ENCODE measurements at places on chromosomes 2 and 18.

DNA sequence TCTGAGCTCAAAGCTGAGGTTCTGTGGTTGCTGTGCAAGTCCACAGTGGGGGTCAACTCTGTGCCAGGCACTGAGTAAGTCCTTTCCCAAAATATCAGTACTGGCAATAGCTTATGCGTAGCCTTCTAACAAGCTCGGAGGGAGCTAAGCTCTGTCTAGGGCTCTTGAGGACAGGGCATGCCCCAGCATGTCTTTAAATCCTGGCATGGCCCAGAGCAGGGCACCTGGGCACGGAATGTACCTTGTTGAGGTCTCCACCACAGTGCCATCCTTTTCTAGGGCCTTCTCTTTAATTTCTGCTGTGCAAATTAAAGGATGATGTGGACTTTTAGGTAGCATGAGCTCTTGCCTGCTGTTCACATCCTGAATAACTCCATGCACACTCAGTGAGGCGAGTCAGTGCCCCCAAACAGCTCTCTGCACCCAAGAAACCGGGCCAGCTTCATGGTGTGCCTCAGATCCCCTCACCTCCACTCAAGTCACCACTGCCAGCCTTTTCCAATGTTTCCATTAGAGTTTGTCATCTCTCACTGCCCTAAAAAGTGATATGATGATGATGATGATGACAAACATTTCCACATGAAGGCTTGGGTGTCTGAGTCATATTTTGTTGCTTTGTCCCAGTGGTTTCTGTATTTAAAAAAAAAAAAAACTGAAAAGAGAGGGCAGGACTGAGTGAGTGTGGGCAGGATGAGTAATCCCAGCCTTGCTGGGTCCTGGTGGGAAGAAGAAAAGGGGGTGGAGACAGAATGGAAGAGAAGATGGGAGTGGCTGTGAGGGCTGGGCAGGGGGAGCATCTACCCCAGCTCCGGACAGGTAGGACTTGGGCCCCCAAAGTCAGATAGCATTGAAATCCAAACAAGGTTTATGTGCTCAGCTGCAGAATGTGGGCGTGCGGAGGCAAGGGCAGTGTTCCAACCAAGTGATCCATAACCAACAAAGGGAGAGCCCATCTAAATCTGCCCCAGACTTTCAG, 78.9 kb downstream of the ZBTB7C start:
- no peak for DNase-seq

DNA sequence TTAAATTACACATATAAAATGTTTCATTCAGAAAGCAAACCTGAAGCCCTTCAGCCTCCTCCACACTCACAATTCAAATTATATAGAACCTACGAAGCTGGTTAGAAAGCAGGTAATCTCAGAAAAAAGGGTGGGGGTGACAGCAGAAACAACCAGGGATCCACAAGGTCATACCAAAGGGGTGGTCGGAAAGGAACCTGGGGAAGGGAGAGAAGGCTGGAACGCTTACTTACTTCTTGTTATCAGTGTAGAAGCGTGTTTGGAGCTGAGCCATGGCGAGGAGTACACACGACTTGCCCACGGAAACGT, 316 bp downstream of the WDR12 start:
- no peak for DNase-seq

GRCh38 chr2:77484026-77484425, 38.1 kb downstream of the LRRTM4 start:
- DNase-seq, result no peak

DNA sequence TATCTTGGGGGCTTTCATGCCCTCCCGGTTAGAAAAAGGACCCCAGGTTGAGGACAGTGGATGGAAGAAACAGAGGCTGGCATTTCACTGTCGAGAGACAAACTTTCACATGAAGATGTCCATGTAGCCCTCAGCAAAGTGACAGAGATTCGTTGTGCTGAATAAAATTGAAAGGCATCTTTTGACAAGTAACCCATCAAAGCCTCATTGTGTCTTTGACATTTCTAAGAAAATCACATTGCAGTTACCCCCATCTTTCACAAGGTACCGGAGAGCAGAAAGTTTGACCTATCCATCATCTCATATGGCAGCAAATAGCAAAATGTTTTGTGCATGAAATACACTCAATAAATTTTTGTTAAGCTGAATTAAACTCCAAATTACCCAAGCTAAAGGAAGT, 2.0 kb upstream of the MBP start:
- no peak for DNase-seq

- DNase-seq, result no peak
These were observed 150.6 kb downstream of the TXNL1 start for GRCh38 chr18:56487801-56488200.

DNA sequence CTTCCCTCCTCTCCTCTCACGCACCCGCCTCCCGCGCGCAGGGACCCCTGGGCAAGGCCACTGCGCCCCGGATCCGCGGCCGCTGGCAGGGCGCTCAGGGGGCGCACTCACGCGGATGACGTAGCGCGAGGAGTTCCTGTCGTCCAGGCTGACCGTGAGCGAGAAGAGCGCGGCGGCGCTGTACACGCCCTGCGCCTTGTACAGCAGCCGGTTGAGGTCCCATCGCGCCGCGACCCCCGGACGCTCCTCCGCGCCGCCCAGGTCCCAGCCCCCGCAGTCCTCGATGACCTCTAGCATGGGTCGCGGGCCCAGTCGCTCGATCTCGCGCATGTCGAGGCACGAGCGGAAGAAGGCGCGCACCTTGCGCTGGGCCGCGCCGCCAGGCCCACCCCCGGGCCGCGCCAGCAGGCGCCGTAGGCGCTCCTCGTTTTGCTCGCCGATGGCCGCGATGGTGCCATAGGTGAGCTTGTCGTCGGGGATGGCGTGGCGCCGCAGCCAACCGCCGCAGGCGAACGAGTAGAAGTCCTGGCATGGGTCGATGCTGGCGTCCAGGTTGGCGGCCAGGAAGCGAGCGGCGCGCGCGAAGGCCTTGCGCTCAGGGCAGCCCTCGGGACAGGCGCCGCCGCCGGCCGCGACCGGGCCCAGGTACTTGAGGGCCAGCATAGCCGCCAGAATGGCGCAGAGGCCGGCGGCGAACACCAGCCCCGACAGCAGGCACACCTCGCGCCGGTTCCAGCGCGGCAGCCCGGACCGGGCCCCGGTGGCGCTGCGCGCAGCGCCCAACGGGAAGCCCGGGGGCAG, 1.7 kb downstream of the ECEL1 start:
- no peak for DNase-seq

DNA sequence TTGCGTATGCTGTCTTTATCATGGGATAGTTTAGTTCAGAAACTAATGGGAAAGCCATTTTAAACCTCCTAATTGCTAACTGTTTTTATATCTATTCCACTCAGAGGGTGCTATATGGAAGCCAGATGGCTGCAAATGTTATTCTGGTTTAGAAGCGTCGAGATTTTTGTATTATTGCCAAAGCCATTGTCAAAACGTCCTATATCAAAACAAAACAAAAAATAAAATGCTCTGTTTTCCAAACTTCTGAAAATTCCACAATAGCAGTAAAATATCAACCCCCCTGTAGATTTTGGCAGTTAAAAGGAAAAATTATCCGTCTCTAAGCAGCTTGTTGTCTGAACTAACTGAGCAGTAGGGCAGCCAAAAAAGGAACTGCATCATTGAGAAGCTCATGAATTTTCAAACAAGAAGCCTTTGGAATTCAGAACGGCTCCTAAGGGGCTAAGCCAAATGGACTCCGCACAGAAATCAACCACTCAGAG, 195.4 kb upstream of the CWC22 start:
- no peak for DNase-seq

DNA sequence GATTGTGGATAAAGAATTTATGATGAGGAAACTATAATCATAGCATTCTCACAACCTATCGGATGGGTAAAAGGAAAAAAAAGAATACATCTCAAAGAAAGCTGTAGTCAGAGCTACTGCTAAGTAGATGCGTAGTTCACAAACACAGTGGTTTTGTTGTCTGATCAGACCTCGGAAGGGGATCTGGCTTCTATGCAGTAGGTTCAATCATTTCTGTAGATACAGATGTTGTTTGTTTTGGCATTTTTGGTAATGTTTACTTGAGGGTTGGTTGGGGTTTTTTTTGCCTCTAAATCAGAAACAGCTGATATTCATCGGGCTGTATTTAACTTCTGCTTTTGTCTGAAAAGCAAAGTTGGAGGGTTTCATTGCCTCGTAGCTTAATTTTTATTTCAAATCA, 42.1 kb downstream of the NPAS2 start:
- no peak for DNase-seq

DNA sequence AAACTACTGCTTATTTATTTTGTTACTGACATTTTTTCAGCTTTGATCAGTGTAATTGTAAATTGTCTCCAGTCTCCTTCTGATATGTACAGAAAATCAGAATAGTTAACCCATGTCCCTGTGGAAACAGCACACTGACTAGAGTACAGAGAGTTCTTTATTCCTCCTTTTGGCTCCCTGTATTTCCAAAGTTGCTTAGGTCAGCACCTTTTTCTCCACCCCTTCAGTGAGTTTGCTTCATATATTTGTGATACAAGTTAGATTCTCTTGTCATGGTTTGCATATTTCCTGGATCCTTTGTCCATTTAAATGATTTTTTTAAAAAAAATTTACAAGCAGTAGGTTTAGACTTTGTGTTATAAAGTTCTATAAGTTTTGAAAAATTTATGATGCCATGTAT, 2051.1 kb upstream of the LRRTM1 start:
- DNase-seq, result no peak

GRCh38 chr2:128754246-128754724, 435.6 kb upstream of the HS6ST1 start:
- no peak for DNase-seq

- DNase-seq, result no peak
These were observed 36.8 kb upstream of the UNC80 start for GRCh38 chr2:209734805-209735204.

DNA sequence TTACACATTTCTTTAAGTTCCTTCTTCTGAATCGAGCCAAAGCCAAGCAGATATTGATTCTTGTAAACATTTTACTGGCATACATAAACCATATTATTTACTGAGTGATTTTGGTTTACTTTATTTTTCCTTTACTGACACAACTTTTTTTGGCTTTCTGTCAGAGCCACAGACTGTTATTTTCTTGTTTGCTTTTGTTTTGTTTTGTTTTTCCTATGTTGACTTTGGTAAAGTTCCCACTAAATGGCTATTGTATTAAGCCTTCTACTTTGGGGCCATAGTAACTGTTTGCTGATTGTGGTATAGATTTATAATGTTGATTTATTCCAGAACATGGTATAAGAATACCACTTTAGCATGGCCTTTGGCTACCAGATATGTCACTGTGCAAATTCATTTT, 419.4 kb downstream of the DCDC2C start:
- no peak for DNase-seq

DNA sequence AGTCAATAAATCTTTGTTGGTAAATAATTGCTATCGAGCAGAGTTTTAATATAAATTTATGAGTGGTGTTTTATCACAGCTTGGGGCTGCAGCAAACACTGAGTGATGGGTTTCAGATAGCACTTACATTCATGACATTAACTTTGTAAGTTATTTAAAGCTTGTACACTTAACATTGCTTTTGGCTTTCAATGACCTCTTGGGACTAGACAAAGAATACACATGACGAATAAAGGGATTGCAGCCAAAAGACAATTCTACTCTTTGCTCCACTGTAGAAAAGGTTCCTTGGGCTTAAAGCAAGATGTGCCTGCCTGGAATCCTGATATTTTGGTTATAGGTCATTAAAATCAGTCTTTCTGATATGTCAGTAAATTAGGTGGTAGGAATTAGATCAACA, 299.5 kb downstream of the GBX2 start:
- DNase-seq, result no peak

DNA sequence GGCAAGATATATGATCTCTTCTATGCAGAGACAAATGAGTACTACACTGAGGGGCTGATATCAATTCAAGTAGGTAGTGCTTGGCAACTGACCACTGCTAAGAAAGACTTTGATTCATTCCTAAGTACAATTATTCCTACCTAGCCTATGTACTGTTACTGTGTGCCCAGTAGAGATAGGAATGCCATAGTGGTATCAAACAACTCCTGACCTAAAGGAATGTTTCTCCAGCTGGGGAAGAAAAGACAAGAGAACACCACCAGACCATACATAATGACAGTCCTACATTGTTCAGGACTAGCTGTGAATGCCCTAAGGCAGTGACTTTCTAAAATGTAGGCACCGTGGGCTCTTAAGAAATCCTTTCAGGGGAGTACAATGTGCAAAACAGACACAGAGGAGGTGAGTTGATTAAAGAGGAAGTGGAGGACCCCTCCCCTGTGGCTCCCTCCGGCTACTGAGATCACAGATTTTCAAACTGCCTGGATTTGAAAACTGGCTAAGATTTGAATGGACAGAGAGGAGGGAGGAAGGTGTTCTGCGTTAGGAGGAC, 89.1 kb downstream of the ANTXR1 start:
- no peak for DNase-seq

- DNase-seq, result no peak
These were observed 439.2 kb upstream of the REG3G start for GRCh38 chr2:78586316-78586715.

DNA sequence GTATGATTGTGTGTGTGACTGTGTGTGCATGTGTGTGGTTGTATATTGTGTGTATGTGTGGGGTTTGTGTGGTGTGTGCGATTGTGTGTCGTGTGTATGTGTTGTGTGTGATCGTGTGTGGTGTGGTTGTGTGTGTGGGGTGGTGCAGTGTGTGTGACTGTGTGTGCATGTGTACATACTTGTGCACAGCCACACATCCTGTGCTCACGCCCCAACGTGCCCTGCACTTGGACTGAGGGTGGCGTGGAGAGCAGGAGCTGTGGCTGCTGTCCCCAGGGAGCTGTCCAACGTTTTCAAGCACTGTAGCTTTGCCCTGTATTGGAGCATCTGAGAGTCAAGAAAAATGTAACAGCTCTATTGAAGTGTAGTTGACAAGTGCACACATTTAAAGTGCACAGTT, 243.2 kb upstream of the HDAC4 start:
- no peak for DNase-seq

DNA sequence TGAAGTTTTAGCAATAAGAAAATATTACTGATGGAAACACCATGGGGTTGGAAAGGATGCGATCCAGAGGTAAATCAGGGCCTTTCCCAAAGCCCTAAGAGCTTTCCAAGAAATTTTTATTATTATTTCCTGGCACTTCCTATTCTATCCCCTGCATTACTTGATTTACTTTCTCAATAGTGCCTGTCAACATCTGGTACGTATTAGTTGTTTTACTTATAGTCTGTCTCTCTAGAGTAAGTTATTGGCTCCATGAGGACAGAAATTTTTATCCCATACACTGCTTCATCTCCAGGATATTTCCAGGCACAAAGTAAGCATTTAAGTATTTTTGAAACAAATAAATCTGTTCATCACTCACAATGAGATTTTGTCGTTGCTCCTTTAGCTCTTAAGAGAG, 18.1 kb downstream of the PPP4R1 start:
- DNase-seq, result no peak

DNA sequence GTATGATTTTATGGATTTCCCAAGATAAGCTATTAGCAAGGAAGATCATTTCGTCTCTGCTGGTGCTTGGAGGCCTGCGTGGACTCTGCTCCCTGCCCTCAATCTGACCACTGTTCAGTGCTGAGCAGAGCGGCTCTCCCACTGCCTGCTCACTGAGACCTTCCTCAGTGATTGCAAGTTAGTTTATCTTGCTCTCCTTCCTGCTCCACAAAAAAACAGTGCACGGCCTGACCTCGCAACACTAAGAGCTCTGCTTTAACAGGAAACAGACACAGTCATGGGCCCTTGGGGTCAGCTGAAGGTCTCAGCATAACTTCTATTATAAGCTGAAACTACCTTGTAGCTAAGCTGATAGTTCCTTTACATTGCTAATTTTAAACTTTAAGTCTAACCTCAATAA, 53.1 kb downstream of the PRELID3A start:
- no peak for DNase-seq

GRCh38 chr2:138446043-138446442, 55.5 kb upstream of the SPOPL start:
- DNase-seq, result no peak
